ENCODE measurements at places on chromosomes 3 and 15.

- no peaks in the 10 kb centered on the region for H3K4me1 ChIP-seq
- no peak overlapping the region for H3K27ac ChIP-seq
- no peaks in the 10 kb centered on the region for H3K27me3 ChIP-seq
- peak; percentile 51 for DNase-seq
These were observed 9.7 kb upstream of the PTPN23 start for GRCh38 chr3:47370887-47371697.

DNA sequence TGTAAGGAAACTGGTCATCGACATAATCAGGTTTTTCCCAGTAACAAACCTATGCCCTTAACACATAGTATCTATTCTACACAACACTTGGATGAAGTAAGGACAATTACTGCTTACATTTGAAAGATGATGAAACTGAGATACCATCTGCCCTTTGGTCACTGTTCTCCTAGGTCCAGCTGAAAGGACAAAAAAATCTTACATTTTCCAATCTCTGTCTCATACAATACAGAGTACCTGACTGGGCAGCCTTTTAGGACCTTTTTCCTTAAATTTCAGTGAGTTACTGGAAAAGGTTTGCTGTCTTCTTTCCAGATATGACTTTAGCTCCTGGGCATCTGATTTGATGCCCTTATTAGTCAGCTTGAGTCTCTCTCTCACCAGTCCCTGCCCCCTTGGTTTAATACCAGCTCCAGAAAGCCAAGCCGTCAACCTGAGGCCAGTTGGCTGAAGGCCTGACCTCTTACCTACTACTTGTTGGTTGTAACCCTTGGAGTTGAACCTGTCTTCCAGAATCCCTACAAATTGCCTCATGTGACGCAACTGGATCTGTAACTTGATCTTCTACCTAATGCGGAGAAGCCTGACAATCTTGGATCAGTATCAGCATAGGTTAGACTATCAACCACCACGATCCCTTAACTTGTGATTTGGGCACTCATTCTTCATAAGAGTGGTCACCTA, 355.3 kb upstream of the ZNF385D start:
- no peaks in the 10 kb centered on the region for H3K4me1 ChIP-seq
- no peaks in the 10 kb centered on the region for H3K27me3 ChIP-seq
- no peak overlapping the region for H3K4me3 ChIP-seq
- no peak overlapping the region for H3K27ac ChIP-seq
- no peaks in the 10 kb centered on the region for H3K36me3 ChIP-seq
- no peak for DNase-seq

- H3K27me3 ChIP-seq: no peaks in the 10 kb centered on the region
- H3K4me1 ChIP-seq: peaks cover 8% of the 10 kb centered on the region
- no peak overlapping the region for H3K4me3 ChIP-seq
- DNase-seq: no peak
- no peaks in the 10 kb centered on the region for H3K36me3 ChIP-seq
- H3K27ac ChIP-seq: no peak overlapping the region
These were observed 35.4 kb downstream of the SAXO2 start for GRCh38 chr15:82298032-82298431.

DNA sequence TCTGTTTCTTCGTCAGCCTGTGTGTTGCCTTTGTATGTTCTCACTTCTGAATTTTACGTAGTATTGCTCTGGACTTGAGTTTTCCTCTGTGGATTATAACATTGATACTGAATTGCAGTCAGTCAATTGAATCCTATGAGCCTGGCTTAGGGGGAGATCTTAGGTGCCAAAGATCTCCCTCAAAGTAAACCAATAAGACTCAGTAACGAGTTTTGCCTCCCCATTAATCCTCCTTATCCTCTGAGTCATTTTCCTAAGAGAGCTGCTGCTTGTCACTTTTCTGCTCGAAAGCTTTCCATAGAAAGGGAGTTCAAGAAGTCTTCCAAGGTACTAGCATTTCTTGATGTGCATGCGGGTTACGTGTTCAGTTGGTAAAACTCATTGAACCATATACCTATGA, 126.4 kb downstream of the CHDH start:
- no peak for DNase-seq
- no peaks in the 10 kb centered on the region for H3K36me3 ChIP-seq
- no peak overlapping the region for H3K27ac ChIP-seq
- H3K4me1 ChIP-seq: no peaks in the 10 kb centered on the region
- peaks cover 4% of the 10 kb centered on the region for H3K27me3 ChIP-seq
- no peak overlapping the region for H3K4me3 ChIP-seq

DNA sequence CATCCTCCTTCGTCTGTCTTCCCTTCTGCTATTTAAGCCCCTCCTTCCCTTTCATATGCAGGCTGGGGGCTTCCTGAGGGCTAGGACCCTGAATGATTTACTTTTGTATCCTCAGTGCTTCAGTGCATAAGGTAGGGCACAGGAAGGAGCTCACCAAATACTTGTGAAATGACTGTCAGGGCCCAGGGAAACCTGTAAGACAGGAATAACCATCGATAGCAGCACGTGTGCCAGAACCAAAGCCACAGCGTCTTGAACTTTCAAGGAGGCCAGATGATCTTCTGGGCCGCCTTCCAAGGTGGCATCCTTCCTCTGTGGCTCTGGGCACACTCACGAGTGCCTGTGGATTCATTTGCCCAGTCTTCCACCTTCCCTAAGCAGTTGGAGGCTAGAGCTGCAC, 3.9 kb downstream of the TMED3 start:
- peaks cover 63% of the 10 kb centered on the region for H3K36me3 ChIP-seq
- H3K4me3 ChIP-seq: no peak overlapping the region
- no peak overlapping the region for H3K27ac ChIP-seq

GRCh38 chr3:111848283-111848682, 10.8 kb upstream of the PHLDB2 start:
- H3K4me3 ChIP-seq: no peak overlapping the region
- DNase-seq: no peak
- no peak overlapping the region for H3K27ac ChIP-seq
- peaks cover 9% of the 10 kb centered on the region for H3K4me1 ChIP-seq

- no peak for DNase-seq
- H3K27me3 ChIP-seq: peaks cover 4% of the 10 kb centered on the region
These were observed 13.5 kb downstream of the HTR3E start for GRCh38 chr3:184110316-184110725.

DNA sequence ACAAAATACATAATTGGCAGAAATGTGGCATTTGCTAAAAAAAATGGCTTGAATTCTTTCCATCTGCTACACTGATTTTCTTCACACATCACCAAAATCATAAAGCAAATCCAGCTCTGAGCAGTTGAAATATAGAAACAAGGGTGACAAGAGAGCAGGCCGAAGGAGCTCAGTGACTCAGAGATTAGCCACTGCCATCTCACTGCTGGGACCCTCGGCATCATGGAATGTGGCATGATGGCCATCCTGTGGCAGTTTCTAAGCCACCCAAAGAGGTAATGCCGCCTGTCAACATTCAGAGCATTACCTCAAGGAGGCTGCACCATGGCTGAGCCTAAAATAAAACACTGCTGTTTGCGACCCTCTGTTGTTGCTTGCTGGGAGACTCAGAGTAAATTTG, 80.5 kb upstream of the OSBPL11 start:
- DNase-seq: no peak
- no peaks in the 10 kb centered on the region for H3K4me1 ChIP-seq
- H3K36me3 ChIP-seq: no peaks in the 10 kb centered on the region

- H3K4me1 ChIP-seq: peaks cover 5% of the 10 kb centered on the region
- no peaks in the 10 kb centered on the region for H3K36me3 ChIP-seq
- no peak overlapping the region for H3K27ac ChIP-seq
These were observed 17.2 kb downstream of the ARRDC4 start for GRCh38 chr15:97977734-97978133.

- no peak overlapping the region for H3K4me3 ChIP-seq
- H3K27ac ChIP-seq: no peak overlapping the region
- no peaks in the 10 kb centered on the region for H3K27me3 ChIP-seq
- H3K4me1 ChIP-seq: no peaks in the 10 kb centered on the region
- DNase-seq: no peak
These were observed 28.9 kb downstream of the CSTA start for GRCh38 chr3:122353893-122354401.

- peak overlapping the region; percentile 81 for H3K27ac ChIP-seq
- DNase-seq: peak; percentile 57
- H3K4me1 ChIP-seq: peaks cover 21% of the 10 kb centered on the region
- H3K4me3 ChIP-seq: peak overlapping the region; percentile 89
- H3K36me3 ChIP-seq: peaks cover 8% of the 10 kb centered on the region
These were observed 393 bp downstream of the ERICH6 start for GRCh38 chr3:150703299-150703755.

DNA sequence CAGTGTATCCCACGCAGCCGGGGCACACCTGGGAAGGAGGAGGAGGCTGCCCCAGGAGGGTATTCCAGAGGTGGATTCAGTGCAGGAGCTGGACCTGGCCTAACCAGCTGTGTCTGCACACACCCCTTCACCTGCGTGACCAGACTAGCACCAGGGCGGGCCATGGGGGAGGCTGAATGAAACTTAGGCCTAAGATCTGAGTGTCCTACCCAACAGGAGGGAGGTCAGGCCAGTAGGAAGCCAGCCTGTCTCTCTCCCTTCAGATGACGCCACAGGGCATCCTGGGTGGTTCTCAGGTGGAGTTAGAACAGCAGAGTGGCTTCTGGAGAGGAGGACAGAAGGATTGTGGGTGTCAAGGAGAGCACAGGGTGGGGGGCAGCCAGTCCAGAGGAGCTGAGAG, 3.4 kb upstream of the SEMA3F start:
- DNase-seq: no peak
- peaks cover 8% of the 10 kb centered on the region for H3K4me1 ChIP-seq
- H3K27ac ChIP-seq: no peak overlapping the region
- H3K27me3 ChIP-seq: peaks cover 24% of the 10 kb centered on the region
- no peak overlapping the region for H3K4me3 ChIP-seq

DNA sequence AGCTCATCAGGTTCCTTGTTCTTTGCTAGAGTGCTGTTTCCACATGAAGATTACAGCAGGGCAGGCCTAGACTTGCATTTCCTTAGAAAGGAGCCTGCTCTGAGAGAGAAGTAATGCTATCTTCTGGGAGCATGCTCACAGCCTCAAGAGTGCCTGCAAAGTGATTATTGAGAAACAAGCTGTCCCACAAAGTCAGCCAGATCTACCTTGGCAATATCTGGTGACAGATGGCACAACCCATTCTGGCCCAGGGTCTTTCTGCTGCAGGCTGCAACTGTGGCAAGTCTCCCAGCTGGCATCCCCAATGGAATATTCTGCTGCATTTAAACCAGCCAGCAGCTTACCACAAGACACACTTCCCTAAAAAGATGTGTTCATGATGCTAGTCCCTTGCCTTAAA, 29.3 kb downstream of the MTMR10 start:
- no peak overlapping the region for H3K27ac ChIP-seq
- H3K4me3 ChIP-seq: no peak overlapping the region
- DNase-seq: no peak
- H3K4me1 ChIP-seq: peaks cover 13% of the 10 kb centered on the region

- H3K4me1 ChIP-seq: no peaks in the 10 kb centered on the region
- H3K27me3 ChIP-seq: no peaks in the 10 kb centered on the region
- H3K4me3 ChIP-seq: no peak overlapping the region
- no peaks in the 10 kb centered on the region for H3K36me3 ChIP-seq
- DNase-seq: no peak
These were observed 219.1 kb upstream of the FEZF2 start for GRCh38 chr3:62592408-62592807.

GRCh38 chr15:74265046-74265639, 29.0 kb downstream of the CCDC33 start:
- H3K27me3 ChIP-seq: peaks cover 31% of the 10 kb centered on the region
- no peaks in the 10 kb centered on the region for H3K36me3 ChIP-seq
- no peak overlapping the region for H3K4me3 ChIP-seq
- DNase-seq: peak; percentile 21

DNA sequence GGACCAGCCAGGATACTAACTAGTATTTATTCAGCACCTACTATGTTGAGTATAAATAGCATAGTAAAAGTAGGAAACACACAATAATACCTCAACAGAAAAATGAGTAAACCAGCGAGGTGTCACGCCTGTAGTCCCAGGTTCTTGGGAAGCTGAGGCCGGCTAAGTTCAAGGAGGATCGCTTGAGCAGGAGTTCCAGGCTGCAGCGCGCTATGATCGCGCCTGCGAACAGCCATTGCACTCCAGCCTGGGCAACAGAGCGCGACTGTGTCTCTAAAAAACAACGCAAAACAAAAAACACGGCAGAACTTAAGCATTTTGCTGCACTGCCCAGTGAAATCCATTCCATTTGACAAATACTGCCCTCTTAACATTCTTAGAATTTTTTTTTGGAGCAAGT, 1.3 kb upstream of the DENND6A start:
- no peak for DNase-seq
- peaks cover 27% of the 10 kb centered on the region for H3K4me1 ChIP-seq
- no peaks in the 10 kb centered on the region for H3K36me3 ChIP-seq
- no peak overlapping the region for H3K27ac ChIP-seq

- H3K4me3 ChIP-seq: no peak overlapping the region
- no peaks in the 10 kb centered on the region for H3K4me1 ChIP-seq
- no peaks in the 10 kb centered on the region for H3K36me3 ChIP-seq
- DNase-seq: no peak
- H3K27me3 ChIP-seq: no peaks in the 10 kb centered on the region
- no peak overlapping the region for H3K27ac ChIP-seq
These were observed 13.7 kb downstream of the FAM107A start for GRCh38 chr3:58563386-58564035.

- no peak overlapping the region for H3K27ac ChIP-seq
- H3K4me3 ChIP-seq: no peak overlapping the region
These were observed 25.4 kb upstream of the SOX14 start for GRCh38 chr3:137738710-137739109.

- H3K4me1 ChIP-seq: no peaks in the 10 kb centered on the region
- no peak overlapping the region for H3K4me3 ChIP-seq
- no peaks in the 10 kb centered on the region for H3K27me3 ChIP-seq
- DNase-seq: no peak
- H3K27ac ChIP-seq: no peak overlapping the region
These were observed 170.8 kb downstream of the PEX5L start for GRCh38 chr3:179865861-179866505.

DNA sequence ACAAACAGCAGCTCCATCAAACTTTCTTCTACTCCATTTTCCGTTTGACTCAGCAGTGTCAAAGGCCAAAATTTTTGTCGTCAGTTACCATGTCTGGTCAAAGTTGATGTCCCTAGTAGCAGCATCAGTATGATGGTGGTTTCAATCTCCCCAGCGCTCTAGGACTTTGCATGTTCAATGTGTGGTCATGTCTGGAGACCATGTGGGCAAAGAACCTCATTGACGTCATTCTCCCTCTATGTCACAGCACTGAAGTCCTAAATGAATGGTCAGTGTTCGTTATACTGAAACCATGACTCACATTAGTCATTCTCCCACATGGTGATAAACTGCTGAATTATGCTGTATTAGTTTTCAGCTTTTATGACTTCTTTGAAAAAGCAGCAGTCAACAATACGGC, 23.2 kb downstream of the SHC4 start:
- no peak overlapping the region for H3K4me3 ChIP-seq
- no peaks in the 10 kb centered on the region for H3K36me3 ChIP-seq
- H3K4me1 ChIP-seq: peaks cover 15% of the 10 kb centered on the region
- H3K27ac ChIP-seq: peak overlapping the region; percentile 42
- peak; percentile 45 for DNase-seq
